ENCODE measurements at places on chromosomes 5 and 9. TPM values are rescaled to one million over a fixed set of nuclear protein-coding genes. Genes with fewer than 3 reads are reported as not detected.

DNA sequence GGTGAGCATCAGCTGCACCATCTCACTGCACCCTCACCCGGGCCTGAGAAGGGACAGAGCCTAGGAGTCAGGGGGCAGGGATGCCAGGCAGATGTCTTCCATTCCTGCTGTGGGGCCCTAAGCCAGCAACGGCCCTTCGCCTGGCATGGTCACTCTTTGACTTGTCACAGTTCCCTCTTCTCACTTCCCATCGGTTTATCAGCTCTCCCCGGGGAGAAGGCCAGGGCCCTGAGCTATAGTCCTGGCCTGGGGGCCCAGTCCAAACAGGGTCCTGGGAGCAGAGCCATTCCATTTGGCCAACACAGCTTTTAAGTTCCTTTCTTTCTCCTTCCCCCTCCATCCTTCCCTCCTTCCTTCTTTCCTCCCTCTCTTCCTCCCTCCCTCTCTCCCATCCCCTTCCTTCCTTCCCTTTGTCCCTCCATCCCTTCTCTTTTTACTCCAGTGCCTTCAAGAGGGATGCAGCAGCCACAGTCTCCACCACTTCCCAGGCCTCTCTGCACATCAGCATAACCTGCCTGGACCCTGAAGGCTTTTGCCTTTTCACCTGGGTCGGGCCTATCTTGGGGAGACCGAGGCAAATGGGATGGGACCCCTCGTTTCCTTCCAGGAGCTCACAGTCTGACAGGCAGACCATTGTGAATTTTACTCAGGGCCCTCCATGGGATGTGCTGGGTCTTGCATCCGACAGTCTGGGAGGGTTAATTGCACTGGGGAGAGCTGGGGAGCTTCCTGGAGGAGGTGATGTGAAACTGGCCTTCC lies 4.2 kb downstream of the COL5A1 start:
- no peak for DNase-seq

DNA sequence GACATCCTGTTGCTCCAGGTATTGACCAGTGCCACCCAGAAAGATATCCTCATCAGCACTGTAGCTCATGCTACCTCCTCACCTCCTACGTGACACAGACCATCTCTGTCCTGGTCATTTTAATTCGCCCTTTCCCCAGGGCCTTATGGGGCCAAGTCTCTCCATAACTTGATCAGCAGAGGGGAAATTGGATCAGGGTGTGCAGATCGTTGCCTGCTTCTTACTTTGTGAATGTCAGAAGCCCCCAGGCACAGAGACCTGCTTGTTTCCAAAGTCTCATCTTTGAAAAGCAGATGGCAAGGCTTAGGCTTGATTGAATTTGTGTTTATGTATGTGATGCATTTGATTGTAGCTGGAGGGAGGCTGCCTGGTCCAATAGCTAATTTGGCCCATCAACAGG lies 8.8 kb upstream of the DBH start:
- no peak for DNase-seq

Gene FAM78A
- total RNA-seq, result 3.4 TPM

Gene REEP2
- total RNA-seq, result 4.9 TPM

GRCh38 chr5:106876665-106877194 lies 794.0 kb downstream of the EFNA5 start:
- no peak for DNase-seq

- DNase-seq, result no peak
These were observed 39.0 kb downstream of the KIF4B start for GRCh38 chr5:155052532-155052931.

Gene SFXN1
- total RNA-seq, result 145 TPM

DNA sequence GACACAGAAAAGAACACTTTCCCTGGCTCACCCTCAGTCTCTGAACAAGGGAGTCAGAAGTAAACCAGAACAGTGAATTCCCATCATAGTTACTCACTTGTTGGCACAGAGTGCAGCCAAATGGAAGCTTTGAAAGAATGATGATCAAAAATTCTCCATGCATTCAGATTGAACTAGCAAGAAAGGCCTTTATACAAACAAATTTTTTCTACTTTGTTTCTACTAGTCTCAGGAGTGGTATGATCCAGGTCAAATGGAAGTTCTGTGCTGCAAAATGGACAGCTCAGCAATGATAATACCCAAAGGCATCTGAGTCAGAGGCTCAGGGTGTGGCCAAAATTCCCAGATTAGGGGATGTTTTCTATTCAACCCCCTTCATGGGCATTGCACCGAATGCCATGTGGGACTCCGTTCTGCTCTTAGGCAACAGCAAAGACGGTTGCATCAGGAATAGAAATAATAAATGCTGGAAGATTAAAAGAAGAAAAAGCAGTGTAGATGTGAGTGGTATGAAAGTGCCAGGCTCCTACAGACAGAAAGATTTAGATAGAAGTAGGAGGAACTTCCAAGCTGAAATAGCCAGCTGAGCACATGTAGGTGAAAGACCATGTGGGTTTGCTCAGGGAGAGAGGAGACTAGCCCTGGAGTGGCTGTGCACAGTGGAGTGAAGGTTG lies 24.0 kb upstream of the ASPN start:
- no peak for DNase-seq

GRCh38 chr9:124222918-124223720 lies 34.6 kb upstream of the NEK6 start:
- no peak for DNase-seq

Gene ISCA1
- total RNA-seq, result 25.7 TPM

DNA sequence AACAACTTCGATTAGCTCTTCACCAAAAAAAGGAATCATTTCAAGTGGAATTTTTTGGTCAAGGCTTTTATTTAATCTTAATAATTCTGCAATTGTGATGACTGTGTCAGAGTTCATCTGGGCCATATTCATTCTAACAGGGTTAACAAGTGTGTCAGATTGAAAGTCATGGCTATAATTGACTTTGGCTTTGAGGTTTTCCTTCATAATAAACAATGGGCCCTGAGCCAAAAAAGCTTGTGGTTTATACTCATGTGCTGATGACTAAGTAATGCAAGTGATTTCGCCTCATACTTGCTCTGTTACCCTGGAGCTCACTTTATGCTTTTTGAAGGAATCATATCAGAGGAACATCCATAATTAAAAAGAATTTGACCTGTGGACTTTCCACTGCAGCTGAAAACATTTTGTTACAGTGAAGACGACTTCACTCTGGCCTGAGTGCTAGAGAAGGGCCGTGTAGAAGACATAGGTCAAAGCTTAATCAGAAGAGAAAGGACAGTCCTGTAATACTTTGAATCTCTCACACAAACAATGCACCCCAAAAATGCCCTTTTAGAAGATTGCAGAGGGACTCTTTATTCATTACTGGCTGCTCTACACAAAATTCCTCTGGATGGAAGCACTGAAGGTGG lies 101.7 kb downstream of the GDNF start:
- DNase-seq, result peak; percentile 59

Gene ADAMTSL1
- total RNA-seq, result not detected

Measured in HCT116 (cell line).